ENCODE measurements at places on chromosomes 6 and 20.

- DNase-seq: peak; percentile 94
Observed at GRCh38 chr20:10848810-10849370, 175.1 kb upstream of the JAG1 start.

DNA sequence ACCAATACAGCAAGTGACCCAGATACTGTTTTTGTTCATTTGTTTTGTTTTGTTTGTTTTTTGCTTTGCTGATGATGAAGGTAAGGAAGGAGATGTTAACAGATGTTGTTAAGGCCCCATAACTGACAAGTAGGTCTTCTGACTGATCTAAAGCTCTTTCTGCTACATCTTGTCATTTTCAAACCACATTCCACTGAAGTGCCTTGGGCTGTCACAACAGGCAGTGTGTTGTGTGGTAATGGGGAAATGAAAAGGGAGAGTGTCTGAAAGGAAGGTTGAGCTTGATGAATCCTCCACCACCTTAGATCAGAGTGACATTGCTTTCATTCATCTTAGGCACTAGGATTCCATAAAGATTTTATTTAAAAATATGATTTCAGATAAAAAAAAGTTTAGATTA lies 479.4 kb upstream of the SYNCRIP start:
- no peak for DNase-seq

DNA sequence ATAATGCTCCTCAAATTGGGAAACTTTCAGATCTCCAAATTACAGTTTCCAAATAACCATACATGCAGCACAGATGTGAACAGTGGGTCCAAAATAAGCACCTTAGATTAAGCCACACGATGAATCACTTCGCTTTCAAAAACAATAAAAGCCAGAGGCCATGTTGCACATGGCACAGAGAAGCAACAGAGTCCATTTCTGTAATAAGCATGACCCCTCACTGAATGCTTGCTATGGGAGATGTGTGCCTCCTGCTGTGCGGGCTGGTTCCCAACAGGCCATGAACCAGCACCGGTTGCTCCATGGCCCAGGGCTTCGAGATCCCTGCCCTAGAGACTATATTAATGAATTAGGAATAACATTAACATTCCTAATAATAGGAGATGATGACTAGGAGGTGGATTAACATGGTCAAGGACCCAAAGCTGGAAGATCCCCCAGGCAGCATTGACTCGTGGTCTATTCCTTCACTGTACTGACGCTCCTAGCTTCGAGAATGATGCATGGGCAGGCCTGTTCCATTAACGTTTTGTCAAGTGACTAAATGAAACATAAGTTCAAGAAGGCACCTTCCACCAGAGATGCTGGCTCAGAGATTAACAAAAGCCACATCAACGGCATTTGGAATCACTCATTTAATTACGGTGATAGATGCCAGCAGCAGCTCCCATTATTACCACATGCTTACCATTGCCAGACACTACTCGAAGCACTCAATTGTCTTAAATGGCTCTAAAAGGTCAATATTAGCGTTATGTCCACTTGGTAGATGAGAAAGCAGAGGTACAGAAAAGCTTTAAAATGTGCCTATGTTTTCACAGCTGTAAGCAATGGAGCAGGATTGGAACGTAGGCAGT lies 470.6 kb upstream of the AGPAT4 start:
- DNase-seq: peak; percentile 2

DNA sequence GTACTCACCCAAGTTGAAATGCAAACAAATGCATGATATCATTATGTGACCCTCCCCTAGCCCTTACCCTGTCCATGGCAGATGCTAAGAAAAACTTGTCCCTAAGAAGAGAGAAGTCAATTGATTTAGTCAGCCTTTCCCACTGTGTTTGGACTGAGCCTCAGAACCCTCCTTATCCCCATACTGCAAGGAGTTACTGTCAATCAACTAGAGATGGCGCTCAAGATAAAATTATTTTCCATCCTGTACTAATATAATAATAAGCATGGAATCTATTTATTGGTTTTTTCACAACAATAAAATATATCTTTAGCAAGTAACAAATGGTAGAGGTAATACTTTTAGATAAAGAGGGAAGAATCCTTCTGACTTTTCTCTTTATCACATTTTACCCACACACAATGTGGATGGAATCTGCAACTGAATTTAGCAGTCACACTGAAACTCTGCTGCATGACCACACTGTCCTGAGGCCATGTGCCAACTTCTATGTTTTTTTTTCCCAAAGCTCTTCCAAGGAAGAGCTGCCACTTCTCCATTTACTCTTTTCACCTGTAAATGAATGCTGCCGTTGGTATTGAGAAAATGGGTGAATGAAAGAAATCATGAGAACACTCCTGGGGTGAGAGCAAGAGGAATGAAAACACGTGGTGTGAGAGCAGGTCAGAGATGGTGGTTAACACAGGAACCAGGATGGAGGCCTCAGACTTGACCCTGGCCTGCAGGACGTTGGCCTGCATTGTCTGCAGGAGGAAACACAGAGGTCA lies 10.5 kb downstream of the NT5E start:
- peak; percentile 30 for DNase-seq

DNA sequence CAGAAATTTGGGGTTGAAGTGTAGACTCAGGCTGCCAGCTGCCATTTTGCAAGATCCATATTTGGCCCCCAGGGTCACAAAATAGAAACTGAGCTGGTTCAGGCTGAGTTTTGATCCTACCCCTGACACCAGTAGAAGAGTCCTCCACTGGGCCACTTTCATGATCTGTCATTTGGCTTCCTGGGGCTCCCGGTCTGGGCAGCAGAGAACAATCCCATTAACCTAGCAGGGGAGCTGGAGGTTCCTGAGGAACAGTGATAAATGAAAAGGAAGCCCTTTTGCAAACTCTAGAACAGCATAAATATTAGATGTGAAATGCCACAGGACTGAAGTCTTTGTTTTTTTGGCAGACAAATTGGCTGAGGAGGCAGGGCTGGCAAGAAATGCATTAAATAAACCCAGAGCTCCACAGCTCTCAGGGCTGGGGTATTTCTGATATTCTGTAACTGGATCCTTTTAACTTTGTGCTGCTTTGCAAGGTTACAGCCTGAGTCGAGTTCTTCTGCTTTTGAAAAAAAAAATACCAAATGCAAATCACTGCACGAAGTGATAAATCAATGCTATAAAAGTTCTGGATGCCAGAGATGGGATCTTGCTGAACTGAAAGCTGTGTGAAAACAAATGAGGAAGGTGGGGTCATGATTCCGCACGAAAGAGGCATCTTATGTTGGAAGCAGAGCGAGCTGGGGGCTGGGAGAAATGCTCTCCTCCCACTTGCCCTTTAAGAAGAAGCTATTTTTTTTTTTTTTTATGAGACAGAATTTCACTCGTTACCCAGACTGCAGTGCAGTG lies 64.4 kb downstream of the SULF2 start:
- DNase-seq: peak; percentile 69

- DNase-seq: no peak
Observed at GRCh38 chr6:151130329-151130728, 109.4 kb upstream of the AKAP12 start.

Measured in adipocyte (in vitro differentiated cells).